ENCODE measurements at places on chromosomes 12 and 14.

DNA sequence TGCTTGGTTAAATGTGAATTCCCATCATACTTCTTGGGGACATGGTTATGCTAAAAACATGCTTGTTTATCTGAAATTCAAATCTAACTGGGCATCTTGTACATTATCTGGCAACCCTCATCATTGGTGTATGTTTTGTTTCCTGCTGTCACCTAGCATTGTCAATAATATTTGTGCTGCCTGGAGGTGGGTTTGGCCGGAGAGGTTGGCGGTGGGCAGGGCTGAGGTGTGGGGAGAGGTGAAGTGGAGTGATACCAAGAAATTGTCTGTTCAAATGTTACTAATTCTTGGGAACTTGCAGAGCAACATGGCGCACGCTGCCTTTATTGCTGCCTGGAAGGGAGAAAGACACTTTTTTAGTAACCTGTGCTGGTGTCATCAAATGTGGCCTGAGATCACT, 280.5 kb downstream of the VRK1 start:
- DNase-seq = no peak

GRCh38 chr14:26379951-26380350, 217.9 kb downstream of the NOVA1 start:
- peak; percentile 22 for DNase-seq

DNA sequence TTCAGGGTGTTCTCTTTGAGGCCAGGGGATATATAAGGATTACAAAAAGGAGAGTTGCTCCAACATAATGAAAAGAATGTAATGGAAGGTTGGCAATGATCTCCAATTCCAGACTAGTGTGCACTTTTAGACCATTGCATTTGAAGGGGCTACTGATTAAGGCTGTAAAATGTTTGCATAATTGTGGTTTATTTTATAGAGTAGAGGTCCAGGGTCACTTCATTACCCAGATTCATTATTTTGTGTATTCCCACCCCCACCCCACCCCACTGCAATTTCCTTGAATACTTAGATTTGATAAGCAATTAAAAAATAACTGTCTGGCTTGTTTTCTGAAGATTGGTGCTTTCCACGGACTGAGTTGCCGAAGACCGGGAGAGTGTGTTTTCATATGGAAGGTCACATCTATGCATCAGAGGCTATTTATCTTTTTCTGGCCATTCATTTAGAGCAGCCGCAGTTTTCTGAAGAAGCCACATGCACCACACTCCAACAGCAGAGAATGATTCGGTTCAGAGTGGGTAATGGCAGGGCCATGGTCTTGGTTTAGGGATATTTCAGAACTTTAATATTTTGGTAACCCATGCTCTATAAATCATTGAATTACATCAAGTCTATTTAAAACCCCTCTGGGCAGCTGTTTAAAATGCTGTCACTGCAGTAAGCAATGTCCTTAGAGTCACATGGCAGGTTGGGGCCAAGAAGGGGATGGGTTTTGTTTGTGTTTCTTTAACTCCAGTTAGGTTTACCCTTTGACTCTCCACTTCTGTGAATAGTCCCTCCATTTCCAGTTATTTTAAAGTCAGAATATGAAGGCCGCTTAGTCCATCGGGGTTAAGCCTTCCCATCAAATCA, 94.6 kb downstream of the TMEM30B start:
- no peak for DNase-seq

DNA sequence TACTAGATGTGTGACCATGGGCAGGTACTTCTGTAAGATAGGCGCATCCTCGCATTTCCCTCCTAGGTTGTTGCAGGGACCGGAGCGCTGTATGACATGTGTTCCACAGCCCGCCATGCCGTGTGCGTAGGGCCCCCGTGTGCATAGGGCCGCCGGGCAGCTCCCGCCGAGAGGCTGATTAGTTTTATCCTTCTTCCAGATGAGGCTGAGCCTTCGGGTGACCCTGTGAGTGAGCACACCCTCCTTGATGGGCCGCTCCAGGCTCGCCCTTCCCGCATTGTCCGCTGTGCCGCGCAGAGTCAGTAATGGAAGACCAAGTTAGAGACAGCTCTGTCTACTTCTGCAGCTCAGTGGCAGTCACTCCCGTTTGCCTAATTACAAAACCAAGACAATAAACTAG, 72.9 kb upstream of the DYNC1H1 start:
- no peak for DNase-seq

- no peak for DNase-seq
Measured at GRCh38 chr14:101926620-101927019, 37.8 kb upstream of the DYNC1H1 start.

GRCh38 chr12:13941258-13942249, 39.8 kb downstream of the GRIN2B start:
- peak; percentile 53 for DNase-seq

DNA sequence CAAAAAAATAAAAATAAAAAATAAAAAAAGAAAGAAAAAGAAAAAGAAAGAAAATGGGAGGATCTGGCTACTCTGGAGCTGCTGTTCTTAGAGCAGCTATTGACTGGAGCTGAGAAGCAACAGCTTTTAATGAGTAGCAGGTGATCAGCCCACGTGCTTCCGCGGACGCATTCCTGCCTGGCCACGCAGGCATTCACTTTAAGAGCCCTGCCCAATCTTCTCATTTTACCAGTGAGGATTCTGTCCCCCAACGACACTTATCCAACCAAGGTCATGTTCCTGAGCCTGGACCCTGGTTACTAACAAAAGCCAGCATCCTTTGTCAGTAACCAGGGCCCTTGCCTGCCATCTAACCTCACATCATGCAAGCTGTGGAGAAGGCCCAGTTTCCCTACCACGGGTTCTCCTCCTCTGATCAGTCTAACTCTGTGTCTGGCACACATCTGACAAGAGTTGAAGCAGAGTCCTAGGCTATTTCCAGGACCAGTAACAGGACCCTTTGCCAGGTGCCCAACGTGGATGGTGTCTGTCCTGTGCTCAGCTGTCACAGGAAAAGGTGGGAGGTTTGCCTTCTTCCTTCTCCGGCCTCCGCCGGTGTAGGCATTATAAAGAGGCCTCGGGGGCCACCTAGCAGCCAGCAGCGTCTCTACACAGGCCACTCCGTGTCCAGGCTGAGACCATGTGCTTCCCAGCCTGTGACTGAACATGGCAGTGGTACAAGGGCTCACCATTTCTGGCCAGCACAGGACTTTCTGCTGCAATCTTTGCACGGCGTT, 60.9 kb upstream of the GPATCH2L start:
- DNase-seq = peak; percentile 18

Data from fibroblast of the aortic adventitia (primary cell).